NCI-H187 (cell line): ENCODE measurements at places on chromosomes 1 and 21.

GRCh38 chr1:47709019-47709871 is 271.4 kb downstream of the FOXD2 start:
- no peak for DNase-seq

DNA sequence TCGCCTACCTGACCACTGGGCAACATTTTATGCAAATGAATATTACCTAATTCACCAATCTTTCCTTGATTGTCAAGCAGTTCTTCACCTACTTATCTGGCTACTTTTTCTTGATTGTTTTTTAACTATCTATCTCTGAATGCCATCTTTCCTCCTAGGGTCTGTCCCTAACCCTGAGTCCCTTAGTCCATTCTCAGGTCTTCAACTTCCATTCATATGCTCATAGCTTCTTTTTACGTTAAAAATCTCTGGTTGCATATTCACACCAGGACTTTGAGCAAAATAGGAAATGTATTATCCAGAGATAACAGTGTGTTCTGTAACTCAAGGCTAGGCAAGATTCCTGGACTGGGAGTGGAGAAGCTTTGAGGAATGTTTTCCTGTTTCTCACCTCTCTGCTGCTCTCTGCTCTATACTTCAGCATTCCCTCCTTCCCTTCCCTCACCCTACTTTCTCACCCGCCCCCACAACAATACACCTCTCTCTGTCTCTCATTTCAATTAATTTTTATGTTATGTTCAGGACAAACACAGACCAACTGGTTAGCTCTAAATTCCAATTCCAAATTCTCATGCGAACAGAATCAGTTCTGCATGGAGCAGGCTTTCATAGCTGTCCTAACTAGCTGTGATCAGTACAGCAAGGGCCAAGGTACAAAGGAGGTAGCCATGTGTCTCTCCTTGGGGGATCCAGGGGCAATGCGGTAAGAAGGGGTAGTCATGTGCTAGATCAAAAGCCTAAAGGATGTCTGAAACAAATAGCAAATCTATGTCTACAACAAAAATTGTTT is 278.4 kb downstream of the USH2A start:
- no peak for DNase-seq

DNA sequence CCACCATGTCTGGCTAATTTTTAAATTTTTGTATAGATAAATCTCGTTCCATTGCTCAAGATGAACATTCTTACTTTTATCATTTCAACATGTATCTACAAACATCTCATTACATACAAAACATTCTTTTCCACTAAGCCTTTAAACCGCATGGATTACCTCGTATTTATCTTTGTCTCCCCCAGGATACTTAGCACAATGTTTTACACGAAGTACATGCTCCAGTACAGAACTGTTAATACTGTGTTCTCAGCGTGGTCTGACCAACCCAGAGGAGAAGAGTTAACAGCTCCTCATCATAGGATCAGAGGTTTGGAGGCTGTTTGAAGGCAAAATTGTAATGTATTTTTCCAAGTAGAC is 7.4 kb downstream of the PIK3C2B start:
- no peak for DNase-seq

GRCh38 chr1:231196728-231197127 is 34.9 kb downstream of the TRIM67 start:
- no peak for DNase-seq

- no peak for DNase-seq
These were observed 109.9 kb downstream of the BCAR3 start for GRCh38 chr1:93571623-93572310.

- no peak for DNase-seq
These were observed 14.7 kb upstream of the KCNE1 start for GRCh38 chr21:34526618-34527290.

DNA sequence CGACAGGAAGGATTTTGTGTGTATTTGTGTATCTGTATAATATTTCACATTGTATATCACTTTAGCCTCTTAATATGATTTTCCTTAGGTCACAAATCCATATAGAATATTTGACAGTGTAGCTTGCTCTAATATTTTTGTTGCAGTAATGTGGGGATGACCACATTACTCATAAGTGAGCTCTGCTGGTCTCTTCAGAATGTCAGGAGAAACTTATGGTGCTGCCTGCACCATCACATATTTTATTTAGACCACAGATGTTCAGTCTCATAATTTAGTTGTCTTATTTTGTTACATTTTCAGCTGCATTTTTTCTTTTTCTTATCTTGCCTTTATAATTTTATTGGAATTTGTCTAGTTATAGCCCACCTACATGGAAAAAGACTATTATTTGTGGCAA is 205.3 kb downstream of the PBX1 start:
- no peak for DNase-seq

GRCh38 chr1:21966247-21967000 is 10.4 kb upstream of the CELA3B start:
- DNase-seq = no peak

DNA sequence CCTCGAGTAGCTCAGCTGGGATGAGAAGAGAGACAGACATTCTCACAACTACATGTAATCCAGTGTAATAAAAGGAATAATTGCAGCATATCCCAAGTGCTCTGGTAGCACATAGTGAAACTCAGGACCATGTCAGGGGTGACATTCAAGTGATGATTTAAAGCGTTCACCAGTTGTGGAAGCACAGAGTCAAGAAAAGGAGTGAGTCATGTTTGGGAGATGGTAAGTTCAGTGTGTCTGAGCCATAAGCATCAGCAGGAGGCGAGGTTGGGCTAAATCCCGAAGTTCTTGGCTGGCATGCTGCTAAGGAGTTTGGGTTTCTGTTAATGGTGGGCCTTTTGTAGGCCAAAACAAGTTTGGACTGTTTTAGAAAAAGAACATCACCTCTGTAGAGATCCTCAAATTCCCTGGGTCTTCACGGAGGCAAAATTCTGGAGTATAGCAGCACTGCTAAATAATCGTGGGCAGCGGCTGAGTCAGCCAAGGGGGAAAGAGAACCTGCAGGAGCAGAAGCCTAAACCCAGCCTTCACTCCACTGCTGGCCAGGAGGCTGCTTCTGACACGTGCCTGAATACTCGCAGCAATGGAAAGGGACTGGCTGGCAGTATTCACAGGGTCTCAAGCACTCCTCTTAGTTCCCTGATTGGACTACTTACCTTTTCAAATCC is 7.2 kb upstream of the NHLH1 start:
- DNase-seq = no peak

GRCh38 chr1:229192031-229192430 is 78.9 kb upstream of the RAB4A start:
- DNase-seq = no peak

GRCh38 chr1:211938561-211938997 is 96.8 kb downstream of the INTS7 start:
- no peak for DNase-seq

GRCh38 chr1:39258925-39259244 is 54.4 kb downstream of the MACF1 start:
- no peak for DNase-seq

- no peak for DNase-seq
These were observed 24.9 kb downstream of the SYT11 start for GRCh38 chr1:155884031-155884960.

DNA sequence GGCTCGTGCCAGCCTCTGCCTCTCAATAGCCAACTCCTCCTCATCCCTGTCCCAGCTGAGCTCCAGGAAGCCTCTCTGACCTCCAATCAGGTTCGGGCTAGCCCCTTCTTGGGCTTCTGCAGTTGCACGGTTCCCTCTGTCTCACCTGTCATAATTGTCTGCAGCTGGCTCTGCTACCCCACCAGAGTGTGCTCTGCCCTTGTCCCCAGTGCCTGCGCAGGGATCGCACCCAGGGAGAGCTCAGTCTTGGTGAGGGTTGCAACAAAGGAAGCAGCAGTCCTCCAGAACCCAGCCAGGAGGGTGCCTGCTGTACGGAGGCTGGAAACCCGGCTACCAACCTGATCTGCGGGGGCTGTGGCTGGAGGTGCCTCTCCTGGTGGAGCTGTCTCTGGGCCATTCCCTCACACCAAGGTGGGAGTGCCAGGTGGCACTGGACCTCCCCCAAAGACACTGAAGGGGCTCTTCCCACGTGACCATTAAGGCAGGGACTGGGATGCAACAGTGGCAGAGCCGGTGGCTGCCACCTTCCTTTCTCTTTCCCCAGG is 63.5 kb upstream of the DMRTB1 start:
- DNase-seq = no peak

GRCh38 chr21:37767984-37768383 is 148.3 kb downstream of the KCNJ6 start:
- DNase-seq = no peak

DNA sequence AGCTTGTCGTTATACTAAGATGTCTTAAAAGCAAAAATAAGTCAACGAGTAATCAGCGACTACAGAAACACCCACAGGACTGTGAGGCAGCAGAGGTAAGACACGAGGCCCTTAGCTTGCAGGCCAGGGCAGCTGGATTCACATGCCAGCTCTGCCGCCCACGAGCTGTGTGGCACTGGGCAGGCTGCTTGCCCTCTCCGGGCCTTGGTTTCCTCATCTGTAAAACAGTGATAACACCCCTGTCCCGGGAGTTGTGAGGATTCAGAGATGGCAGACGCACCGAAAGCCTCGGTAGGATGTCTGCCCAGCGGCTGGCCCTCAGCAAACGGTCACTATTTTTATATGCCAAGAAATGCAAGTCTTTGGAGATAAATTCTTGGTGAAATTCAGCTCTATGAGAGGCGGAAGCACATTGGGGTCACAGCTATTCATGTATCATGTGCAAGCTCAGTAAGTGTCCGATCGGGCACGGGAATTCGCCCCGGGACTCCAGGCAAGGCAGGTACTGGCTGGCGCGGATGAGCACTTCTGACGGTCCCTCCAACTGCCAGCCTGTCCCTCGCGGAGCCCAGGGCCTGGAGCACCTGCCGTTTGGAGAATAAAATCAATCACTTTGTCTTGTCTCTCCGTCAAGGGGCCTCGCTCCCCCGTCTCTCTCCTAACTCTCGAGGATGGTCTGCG is 1.1 kb downstream of the C2CD2 start:
- DNase-seq = no peak

- DNase-seq = no peak
These were observed 138.3 kb upstream of the SNX7 start for GRCh38 chr1:98523256-98523655.

DNA sequence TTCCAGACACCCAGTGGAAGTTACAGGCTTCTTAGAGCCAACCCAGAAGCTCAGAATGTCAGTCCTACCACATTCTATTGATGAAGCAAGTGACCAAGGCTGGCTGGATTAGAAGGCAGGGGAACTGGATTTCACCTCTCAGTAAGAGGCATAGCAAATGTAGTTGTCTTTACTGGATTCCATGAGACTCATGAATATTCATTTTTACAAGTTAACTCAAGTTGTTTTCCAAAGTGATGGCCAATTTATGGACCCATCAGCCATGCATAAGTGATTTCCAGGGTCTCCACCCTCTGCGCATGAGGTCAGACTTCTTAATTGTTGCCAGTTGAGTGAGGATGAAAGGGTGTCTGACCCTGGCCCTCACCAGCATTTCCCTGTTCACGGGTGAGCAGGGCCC is 426.8 kb upstream of the VAMP3 start:
- DNase-seq = no peak

DNA sequence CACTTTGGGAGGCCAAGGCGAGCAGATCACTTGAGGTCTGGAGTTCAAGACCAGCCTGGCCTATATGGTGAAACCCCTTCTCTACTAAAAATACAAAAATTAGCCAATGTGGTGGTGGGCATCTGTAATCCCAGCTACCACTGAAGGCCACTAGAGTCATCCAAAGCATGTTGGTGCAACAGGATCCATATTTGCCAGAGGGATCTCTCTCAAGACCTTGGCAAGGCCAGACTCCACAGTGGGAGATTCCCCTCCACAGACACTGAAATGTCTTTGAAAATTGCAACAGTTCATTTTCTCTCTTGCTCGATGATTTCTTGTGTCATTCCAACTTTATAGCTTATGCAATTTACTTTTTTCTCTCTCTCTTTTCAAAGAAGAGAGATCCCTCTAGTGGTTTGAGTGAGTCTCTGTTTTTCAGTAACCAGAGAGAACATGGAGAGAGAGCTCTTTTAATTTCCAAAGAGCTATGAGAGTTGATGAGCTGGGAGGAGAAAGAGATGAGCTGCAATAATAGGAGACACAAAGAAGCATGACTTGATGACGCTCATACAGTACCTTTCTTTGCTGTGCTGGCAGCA is 176.8 kb upstream of the USP25 start:
- no peak for DNase-seq

DNA sequence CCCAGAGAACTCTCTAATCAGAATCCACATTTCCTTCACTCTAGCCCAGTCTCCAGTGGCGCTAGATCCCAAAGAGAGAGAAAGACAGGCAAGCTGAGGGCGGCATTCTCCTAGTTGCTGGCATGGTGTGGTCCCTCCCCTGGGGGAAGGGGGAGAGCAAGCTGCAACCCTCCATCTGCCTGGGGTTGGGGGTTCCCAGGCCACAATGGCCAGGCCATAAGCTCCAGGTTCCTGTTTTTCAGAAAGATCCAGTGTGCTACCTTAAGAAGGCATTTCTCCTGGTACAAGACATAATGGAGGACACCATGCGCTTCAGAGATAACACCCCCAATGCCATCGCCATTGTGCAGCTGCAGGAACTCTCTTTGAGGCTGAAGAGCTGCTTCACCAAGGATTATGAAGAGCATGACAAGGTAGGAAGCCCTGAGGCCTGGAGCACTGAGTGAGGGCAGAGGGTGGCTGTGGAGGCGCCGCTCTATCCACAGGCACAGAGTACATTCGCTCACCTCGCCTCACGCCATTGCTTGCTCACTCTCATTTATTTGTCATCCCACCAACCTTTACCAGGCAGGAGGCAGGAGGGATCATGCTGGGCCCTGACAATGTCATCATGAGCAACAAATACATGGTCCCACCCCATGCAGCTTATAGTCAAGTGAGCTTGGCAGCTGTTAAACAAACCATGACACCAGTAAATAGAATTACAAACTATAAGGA is 6.6 kb downstream of the CSF1 start:
- no peak for DNase-seq

- DNase-seq = no peak
These were observed 12.7 kb upstream of the IKBKE start for GRCh38 chr1:206457408-206458120.

GRCh38 chr1:110123224-110123623 is 11.0 kb downstream of the UBL4B start:
- no peak for DNase-seq

GRCh38 chr21:44534688-44535087 is 5.3 kb downstream of the KRTAP10-1 start:
- no peak for DNase-seq

- DNase-seq = no peak
These were observed 5.4 kb downstream of the NPR1 start for GRCh38 chr1:153683854-153684253.

DNA sequence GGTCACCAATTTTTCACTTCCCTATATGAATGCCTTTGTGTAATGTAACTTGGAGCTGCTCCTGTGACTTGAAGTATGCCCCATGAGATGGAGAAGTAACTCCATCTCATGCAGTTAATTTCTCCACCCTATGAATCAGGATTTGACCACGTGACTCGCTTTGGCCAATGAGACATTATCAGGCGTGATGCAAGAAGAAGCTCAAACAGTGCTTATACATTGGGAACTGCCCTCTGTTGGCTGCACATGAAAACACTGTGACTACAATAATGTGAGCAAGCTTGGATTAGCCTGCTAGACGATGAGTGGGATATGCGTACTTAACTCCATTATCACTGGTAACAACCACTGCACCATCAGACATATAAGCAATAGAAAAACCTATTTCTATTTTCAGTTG is 684.4 kb downstream of the PLA2G4A start:
- DNase-seq = no peak

- no peak for DNase-seq
These were observed 16.5 kb upstream of the PIGM start for GRCh38 chr1:160048335-160048734.

GRCh38 chr1:241499910-241500309 is 19.6 kb downstream of the FH start:
- no peak for DNase-seq
